ENCODE measurements at places on chromosomes 3 and 15.

DNA sequence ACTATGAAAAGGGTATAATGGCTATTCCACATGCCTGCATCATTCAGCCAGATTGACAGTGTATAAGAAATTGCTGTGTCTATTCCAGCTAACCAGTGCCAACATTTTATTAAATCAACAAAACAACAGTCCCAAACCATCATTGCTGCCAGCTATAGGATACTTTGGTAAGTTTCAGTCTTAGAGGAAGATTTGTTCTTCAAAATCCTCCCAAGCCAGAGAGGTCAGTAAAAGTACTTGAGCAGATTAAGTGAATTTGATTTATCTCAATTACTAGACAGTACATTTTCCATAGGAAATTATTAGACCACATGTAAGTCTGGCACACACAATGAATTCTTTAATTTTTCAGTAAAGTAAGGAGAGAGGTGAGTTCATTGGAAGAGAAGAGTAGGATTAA is 50.7 kb downstream of the TFG start:
- no peak for DNase-seq

- DNase-seq, result no peak
Measured at GRCh38 chr3:173404156-173404555, 6.6 kb downstream of the NLGN1 start.

DNA sequence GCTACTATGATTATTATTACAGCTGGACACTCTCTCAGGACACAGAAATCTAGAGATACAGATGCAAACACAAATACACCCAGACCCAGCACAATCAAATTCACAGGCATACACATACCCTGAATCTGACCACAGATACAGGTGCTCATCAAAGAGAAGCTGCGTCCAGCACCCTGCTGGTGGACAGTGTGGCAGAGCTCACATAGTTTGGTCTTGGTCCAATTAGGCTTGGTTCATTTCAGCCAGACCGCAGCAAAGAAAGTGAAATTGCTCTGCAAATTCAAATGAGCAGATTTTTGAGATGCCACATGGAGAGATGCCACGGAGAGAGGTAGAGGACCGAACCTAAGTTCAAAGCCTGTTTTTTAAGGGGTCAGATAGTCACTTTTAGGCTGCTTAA is 55.6 kb downstream of the ANAPC13 start:
- DNase-seq, result peak; percentile 58

DNA sequence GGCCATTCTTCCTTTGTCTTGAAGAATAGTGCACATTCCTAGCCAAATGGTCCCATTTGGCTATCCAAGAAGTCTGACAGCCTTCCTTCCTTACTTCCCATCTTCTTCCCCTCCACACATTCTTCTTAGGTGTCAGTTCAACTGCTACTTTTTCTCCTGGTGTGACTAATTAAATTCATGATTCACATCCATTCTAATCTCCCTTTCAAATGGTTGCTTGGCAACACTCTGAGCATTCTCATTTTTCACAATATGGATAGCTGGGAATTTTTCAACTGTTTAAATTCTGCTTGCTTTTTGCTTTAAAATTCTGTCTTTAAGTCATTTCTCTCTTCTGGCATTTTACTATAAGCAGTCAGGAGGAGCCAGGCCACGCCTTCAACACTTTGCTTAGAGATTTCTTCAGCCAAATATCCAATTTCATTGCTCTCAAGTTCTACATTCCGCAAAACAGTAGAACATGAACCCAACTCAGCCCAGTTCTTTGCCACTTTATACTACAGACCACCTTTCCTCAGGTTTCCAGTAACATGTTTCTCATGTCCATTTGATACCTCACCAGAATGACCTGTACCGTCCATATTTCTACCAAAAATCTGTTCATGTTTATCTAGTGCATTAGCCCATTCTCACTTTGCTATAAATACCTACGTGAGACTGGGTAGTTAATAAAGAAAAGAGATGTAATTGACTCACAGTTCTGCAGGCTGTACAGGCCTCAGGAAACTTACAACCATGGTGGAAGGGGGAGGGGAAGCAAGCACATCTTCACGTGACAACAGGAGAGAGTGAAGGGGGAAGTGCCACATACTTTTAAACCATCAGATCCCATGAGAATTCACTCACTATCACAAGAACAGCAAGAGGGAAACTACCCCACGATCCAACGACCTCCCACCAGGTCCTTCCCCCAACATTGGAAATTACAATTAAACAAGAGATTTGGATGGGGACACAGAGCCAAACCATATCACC is 31.9 kb upstream of the MCF2L2 start:
- no peak for DNase-seq

All from RPMI8226 (cell line).